Activated CD4-positive, alpha-beta T cell treated with anti-CD3 and anti-CD28 coated beads for 36 hours (primary cell): ENCODE measurements at places on chromosomes 5 and 9.

DNA sequence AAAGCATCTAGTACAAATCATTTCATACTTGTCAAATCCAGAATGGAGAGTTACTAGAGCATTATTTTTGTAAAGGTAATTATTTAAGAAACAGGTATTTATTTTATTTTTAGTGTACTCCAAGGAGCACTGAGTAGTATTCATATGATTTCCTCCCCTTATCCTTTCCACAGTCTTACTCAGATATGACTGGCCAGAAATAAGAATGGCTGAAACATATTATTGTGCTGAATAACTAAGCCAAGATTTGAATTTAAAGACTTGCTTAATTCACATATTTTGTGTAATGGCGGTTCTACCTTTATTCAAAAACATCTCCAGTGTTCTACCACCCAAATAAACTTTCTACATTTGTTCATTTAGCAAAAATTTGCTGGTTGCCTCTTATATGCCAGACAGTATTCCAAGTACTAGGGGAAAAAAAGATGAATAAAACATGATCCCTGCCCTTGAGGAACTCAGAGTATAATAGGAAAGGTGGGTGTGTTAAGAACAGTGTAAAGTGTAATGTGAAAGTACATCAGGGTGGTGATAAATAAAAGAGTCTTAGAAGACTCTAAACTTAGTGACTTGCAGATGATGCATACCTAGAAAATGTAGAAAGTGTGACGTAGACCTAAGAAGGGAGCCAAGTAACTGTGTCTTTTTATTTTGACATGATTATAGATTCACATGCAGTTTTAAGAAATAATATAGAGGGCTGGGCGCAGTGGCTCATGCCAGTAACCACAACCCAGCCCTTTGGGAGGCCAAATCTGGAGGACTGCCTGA, 110.4 kb upstream of the GRHPR start:
- DNase-seq = no peak

DNA sequence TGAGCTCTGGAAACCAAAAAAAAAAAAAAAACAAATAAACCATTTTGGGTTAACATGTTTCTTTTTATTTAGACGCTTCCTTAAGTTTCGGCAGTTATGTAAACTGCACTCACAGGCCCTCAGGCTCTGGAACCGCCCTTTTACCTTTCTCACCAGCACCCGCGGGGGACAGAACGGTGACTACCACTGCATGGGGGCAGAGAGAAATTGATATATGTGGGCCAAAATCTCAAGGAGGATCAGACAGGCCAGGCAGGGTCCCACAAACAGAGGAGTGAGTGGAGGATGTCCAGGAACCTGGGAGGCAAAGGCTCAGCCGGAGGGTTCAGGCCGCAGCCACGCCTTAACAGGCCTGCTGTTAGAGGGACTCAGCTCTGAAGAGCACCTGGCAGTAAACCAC, 54.4 kb downstream of the IRX2 start:
- DNase-seq = no peak

DNA sequence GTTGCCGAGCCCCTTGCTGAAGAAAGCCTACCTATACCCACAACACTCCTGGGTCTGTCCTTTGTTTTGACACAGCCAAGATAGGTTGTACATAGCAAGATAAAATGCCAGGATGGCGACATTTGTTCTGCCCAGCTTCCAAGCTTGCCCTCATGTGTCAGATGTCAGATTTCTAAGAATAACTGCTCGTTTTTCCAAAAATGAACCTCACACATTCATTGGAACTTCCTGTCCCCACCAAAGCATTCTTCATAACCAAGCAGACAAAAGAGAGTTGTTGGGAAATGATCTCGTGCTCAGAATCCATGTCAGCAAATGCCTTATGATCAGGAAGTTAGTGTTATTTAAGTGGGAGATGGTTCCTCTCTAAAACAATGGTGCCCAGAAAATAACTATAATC, 210.1 kb downstream of the ZNF608 start:
- DNase-seq = no peak

- no peak for DNase-seq
Observed at GRCh38 chr5:94893412-94894135, 275.1 kb downstream of the SLF1 start.

GRCh38 chr5:77850536-77851175, 74.5 kb upstream of the TBCA start:
- no peak for DNase-seq

- DNase-seq = no peak
Observed at GRCh38 chr9:95422650-95423049, 94.1 kb downstream of the PTCH1 start.
